ENCODE measurements at places on chromosomes 7 and 10. TPM values are rescaled to one million over a fixed set of nuclear protein-coding genes. Genes with fewer than 3 reads are reported as not detected.

The ATOH7 gene
- total RNA-seq: 0.07 TPM

The TMEM72 gene
- total RNA-seq: not detected

The SYT15 gene
- 0.10 TPM for total RNA-seq

The CTAGE8 gene
- 5.1 TPM for total RNA-seq

The LCOR gene
- total RNA-seq: 19.4 TPM

DNA sequence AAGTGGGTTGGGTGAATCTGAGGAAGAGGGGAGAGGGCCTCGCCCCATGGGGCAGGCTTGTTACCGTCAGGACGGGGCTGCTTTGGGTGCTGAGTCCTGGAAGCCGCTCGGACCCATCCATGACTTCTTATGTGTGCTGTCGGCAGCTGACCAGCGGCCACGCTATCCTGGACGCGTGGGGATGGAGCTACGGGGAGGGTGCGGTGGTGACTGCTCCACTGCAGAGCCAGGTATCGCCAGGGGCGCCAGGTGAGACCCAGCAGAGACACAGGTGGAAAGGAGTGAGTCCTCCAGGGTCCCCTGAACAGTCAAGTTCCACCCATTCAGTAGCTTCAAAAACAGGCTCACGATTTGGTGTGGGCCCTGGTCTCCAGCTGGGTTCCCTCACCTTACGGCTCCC is 10.6 kb upstream of the FAM20C start:
- no peak for DNase-seq
